ENCODE measurements at places on chromosomes 7 and 10. TPM values are rescaled to one million over a fixed set of nuclear protein-coding genes. Genes with fewer than 3 reads are reported as not detected.

VAX1 gene
- not detected for total RNA-seq

CFAP70 gene
- 0.20 TPM for total RNA-seq

PDZD8 gene
- 15.9 TPM for total RNA-seq

CTAGE8 gene
- not detected for total RNA-seq

GOLGA7B gene
- total RNA-seq, result 0.29 TPM

SDK1 gene
- 1.2 TPM for total RNA-seq

ACTR3C gene
- total RNA-seq, result not detected

MYL10 gene
- not detected for total RNA-seq

ACBD7 gene
- not detected for total RNA-seq

CALHM2 gene
- total RNA-seq, result 14.7 TPM

BTBD16 gene
- total RNA-seq, result 0.55 TPM

CNPY1 gene
- total RNA-seq, result not detected

CRHR2 gene
- 0.52 TPM for total RNA-seq

TRPV5 gene
- not detected for total RNA-seq

CYP2C19 gene
- not detected for total RNA-seq

ASB4 gene
- total RNA-seq, result 27.3 TPM

GFRA1 gene
- total RNA-seq, result 21.2 TPM

TMEM213 gene
- not detected for total RNA-seq

PPP1R9A gene
- total RNA-seq, result 38.2 TPM

TBXAS1 gene
- 0.41 TPM for total RNA-seq

COMMD3 gene
- total RNA-seq, result 44.8 TPM

PILRA gene
- total RNA-seq, result 5.4 TPM

MLXIPL gene
- total RNA-seq, result 7.6 TPM

TRIM74 gene
- not detected for total RNA-seq

FXYD4 gene
- not detected for total RNA-seq

TACR2 gene
- total RNA-seq, result 0.36 TPM

AGBL3 gene
- 0.61 TPM for total RNA-seq

CYP3A4 gene
- 0.71 TPM for total RNA-seq

LEP gene
- total RNA-seq, result not detected

VSTM4 gene
- total RNA-seq, result 1.8 TPM

SPDYE2B gene
- not detected for total RNA-seq

HOXA7 gene
- 12.8 TPM for total RNA-seq

KLF14 gene
- total RNA-seq, result 0.41 TPM

EPHB6 gene
- total RNA-seq, result 3.1 TPM

MCM7 gene
- 23.9 TPM for total RNA-seq

TCERG1L gene
- not detected for total RNA-seq

HABP2 gene
- total RNA-seq, result not detected

UPK3BL2 gene
- total RNA-seq, result 1.6 TPM

ASB10 gene
- 17.1 TPM for total RNA-seq

SVOPL gene
- total RNA-seq, result not detected

TSPAN12 gene
- 1.3 TPM for total RNA-seq

GNAT3 gene
- not detected for total RNA-seq

CLDN4 gene
- total RNA-seq, result 0.16 TPM

All from gastrocnemius medialis (tissue), 4 donors.